Stimulated activated CD4-positive, alpha-beta T cell treated with anti-CD3 and anti-CD28 coated beads, Interleukin-4, amount 100 ng/mL, for 24 hours (primary cell): ENCODE measurements at places on chromosomes 5 and 9.

DNA sequence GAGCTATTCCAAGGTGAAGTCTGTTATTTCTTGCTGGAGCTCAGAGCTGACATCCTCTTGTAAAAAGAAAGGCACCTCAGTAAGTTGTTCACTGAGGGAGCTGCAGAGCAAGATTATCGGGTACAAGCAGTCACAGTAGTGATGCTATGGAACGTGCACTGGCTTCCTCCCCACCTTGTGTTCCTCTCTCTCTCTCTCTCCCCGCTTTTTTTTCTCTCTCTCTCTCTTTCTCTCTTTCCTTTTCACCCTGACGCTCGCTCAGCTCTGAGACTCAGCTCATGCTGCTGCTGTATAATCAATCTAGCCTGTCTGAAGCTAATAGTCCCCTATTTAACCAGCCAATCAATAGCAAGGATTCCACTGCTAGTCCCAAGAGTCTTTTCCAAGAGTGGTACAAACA is 587.6 kb upstream of the CDH18 start:
- DNase-seq = no peak

DNA sequence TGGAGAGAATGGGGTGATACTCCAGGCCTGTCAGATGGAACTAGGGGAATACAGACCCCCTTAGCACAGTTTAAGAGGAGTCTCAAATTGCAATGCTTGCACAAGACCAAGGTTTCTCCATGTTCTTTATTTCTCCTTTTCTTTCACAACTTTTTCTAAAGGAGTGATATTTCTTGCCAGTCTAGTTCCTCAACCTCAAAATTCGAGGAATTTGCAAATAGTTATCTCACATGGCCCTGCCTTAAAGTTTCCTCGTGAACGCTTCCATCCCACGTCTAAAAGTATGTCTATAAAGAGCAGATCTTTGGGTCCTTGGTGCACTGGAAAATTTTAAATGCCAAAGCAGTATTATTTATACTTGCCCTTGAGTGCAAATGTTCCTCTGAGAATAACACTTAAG is 373.8 kb upstream of the KLF4 start:
- no peak for DNase-seq

DNA sequence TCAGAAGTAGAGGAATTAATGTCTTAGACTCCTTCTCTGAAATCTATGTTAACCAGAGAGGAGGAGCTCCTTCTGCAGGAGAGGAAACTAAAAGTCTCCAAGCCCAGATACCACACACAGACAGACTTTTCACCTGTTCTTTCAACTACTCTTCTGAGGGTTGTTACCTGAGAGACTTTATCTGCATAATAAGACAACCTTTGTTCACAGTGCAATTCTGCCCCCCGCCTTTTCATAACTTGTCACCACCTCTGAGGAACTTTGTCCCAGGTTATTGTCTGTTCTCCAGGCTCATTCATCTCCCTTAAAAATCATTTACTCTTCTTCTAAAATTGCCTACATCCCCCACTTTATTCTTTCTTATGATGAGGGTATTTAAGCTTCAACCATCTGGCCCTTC is 9.4 kb upstream of the GALNT10 start:
- DNase-seq = no peak

DNA sequence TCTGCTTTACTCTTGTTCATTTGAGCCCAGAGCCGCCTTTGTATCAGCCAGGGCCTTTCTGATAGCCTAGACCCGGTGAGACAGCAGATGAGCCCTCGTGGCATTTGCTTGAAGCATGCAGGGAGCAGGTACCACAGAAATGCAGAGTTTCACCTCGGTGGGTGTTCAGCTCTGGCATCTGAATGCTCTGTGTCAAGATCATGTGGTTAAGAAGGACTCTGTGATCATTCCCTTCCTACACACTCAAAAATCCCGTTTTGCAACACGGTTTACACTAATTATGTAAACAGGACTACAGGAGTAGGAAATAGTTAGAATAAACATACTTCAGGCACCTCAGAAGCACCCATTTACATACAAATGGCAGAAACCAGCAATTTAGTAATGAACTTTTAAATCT is 67.2 kb downstream of the MVB12B start:
- no peak for DNase-seq

DNA sequence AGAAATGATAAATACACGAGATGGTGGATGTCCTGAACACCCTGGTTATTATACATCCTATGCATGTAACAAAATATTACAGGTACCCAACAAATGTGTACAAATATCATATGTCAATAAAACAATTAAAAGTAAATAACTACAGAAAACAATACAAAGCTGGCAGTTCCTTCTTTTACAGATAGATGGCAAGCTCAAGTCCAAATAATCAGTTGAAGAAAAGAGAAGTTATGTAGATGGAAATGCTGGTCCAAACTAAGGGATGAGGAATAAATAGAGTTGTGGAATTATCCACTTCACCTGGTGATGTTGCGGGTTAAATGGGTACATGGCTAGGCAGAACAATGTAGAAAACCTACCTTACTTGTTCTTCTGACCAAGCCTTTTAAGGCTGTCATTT is 79.4 kb downstream of the PALM2AKAP2 start:
- no peak for DNase-seq

GRCh38 chr9:69768716-69769115 is 8.9 kb upstream of the PTAR1 start:
- no peak for DNase-seq

GRCh38 chr5:98573834-98574320 is 199.6 kb upstream of the RGMB start:
- DNase-seq = no peak

DNA sequence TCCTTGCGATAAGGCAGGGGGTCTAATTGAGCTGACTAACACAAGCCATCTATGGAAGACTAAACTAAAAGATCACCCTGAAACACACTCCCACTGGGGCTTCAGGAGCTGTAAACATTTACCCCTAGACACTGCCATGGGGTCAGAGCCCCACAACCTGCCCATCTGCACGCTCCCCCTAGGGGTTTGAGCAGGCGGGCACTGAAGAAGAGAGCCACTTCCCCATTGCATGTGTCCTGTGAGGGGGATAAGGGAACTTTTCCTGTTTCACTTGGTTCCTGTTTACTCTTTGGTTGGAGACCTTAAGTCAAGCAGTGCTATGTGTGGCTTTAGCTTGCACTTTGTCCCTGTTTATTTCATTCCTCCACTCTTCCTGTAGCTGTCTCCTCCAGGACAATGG is 1929.5 kb upstream of the CDH9 start:
- DNase-seq = no peak

- DNase-seq = peak; percentile 54
Measured at GRCh38 chr9:113274474-113275156, 757 bp downstream of the CDC26 start.

- DNase-seq = peak; percentile 85
Measured at GRCh38 chr5:143008809-143009521, 238.8 kb downstream of the ARHGAP26 start.

- no peak for DNase-seq
Measured at GRCh38 chr5:15021266-15022046, 149.9 kb upstream of the ANKH start.

DNA sequence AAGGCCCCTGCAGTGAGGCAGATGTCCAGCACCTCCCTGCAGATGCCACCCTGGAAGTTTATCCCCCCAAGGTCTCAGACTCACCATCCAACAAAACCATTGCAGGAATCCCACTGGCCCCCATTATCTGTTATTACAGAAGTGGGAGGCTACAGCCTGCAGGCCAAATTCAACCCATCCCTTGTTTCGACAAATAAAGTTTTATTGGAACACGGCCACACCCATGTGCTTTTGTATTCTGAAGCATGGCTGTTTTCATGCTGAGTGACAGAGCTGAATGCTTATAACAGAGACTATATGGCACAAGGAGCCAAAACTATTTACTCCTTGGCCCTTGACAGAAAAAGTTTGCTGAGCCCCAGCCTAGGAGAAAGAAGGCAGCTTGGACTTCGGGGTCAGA is 428.8 kb downstream of the CDK5RAP2 start:
- DNase-seq = no peak

DNA sequence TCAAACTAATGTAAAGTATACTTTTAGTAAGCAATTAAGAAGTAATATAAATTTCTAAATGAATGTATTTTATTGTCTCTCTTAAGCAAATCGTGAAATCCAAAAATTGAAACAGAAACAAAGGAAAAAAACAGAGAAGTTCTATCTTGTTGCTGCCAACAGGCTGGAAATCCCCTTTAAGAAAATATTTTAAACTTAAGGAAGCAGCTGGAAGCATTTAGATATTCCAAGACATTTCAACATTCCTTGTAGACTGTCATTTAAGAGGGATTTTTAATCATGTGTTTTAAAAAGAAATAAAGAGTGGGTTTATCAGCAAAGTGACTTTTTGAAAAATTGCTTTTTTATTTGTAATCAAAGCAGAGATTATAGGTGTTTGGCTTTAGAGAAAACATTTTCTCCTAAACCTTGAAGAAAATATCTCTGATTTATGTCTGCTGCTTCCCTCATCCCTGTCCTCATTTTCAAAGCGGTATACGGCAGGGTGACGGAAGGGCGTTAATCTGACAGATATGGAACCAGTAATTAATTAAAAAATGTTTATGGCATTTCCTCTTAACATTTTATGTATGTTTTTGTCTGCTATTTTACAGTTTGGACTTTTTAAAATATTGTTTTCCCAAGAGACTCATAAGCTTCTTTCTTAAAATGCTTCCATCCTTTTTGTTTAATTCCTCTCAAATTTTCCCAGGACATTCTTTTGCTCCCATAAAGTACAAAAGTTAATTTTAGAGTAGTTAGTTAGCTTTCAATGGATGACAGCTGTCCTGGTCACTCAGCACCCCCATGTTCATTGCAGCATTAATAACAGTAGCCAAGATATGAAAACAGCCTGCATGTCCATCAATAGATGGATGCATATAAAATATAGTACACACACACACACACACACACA is 245.6 kb downstream of the LURAP1L start:
- DNase-seq = no peak
